ENCODE measurements at places on chromosomes 5 and 9.

DNA sequence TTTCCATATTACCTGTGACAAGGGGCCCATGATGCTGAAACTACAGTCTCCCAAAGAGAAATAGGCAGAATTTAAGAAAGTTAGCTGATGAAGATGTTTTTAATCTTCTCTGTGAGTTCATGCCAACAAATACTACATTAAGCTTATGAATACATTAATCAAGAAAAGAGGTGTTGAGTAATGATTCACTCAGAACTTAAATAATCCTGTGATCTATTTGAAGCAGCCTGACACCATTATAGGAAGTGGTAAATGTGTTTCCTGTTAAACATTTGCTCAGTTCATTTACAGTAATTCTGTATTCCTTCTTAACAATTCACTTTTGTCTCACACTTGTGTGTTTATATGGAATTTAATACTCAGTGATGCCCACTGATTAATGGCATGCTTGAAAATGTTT is 75.0 kb upstream of the IZUMO3 start:
- no peak for DNase-seq

GRCh38 chr5:82044010-82044409 is 72.2 kb downstream of the ATG10 start:
- DNase-seq = peak; percentile 14

DNA sequence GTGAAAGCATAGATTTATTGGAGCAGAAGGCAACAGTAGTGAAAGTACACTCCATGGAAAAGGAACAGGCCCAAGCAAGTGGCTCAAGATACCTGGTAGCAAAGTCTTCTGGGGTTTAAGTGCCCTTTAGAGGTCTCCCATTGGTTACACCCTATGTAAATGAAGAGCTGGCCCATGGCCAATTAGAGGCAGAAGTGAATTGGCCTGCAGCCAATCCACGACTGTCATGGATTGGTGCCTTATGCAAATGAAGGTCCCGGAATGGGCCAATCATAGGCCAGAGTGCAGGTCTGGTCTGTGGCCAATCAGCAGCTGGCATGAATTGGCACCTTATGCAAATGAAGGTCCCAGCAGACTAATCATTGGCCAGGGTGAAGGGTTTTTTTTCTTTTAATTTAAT is 64.2 kb upstream of the PCSK5 start:
- DNase-seq = peak; percentile 23

- DNase-seq = no peak
Measured at GRCh38 chr5:85476617-85477016, 1091.9 kb upstream of the EDIL3 start.

GRCh38 chr9:132068605-132069004 is 11.1 kb downstream of the MED27 start:
- DNase-seq = no peak

- DNase-seq = no peak
Measured at GRCh38 chr5:99605904-99606303, 677.1 kb upstream of the CHD1 start.

GRCh38 chr9:126982215-126983002 is 67.8 kb downstream of the RALGPS1 start:
- DNase-seq = no peak

DNA sequence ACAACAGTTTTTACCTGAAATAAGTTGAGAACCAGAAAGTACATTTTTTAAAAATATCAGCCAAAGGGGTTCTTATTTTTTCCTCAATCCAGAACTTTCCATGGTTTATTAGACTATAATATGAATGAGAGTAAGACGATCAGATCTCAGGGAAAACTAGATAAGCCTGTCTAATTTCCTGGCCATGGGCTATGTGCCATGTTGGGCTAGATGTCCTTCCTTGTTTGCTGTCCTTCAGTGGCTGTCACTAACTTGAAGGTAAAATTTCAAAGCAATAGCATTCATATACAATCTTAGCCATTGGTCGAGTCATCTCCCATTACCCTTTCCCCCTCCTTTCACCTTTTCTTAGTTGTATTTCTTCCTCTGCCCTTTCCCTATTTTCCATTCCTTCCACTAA is 179.5 kb upstream of the PPP1R2B start:
- DNase-seq = no peak

GRCh38 chr9:551986-552929 is 289.2 kb upstream of the DMRT1 start:
- DNase-seq = no peak

- peak; percentile 15 for DNase-seq
Measured at GRCh38 chr9:35342221-35342958, 147.5 kb upstream of the RUSC2 start.

DNA sequence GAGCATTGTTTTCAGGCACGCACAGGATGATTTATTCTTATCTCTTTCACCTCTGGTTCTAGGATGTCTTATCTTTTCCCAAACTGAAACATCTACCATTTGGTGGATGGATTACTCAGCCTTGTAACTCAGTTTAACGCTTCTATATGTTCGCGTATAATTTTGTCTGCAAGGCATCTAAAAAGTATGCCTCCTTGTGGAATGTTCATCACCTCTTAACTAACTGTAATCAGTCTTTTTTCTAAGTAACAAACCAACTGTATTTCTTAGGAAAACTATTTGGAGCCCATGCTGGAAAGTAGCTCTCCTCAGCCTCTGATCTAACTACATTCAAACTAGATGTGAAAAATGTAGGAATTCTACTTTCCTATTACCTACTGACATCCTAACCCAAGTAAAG is 11.5 kb upstream of the F2RL2 start:
- DNase-seq = no peak

All from hematopoietic multipotent progenitor cell treated with erythropoietin and hydrocortisone succinate and interleukin-3 and kit ligand, for 6 days (in vitro differentiated cells).